ENCODE measurements at places on chromosomes 11 and 22.
A peak's percentile ranks its signal among the peaks of the same experiment; 100 is the strongest.

DNA sequence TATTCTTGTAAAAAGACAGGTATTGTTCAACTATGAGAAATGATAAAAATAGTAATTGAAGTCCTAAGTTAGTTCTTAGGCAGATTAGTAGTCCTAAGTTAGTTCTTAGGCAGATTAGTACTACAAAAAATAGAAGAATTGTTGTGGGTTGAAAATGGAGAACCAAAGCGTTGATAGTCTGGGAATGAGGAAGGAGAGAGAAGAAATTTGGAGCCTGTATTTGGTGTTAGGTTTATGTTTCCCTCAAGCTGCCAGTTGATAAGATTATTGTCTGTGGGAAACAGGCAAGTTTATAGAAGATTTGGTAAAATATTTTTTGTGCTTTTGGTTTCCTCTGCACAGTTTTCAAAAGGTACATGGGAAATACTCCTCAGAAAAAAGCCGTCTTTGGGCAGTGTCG is 3.6 kb downstream of the BCO2 start:
- no peak for DNase-seq

GRCh38 chr11:56906683-56907148 is 82.0 kb upstream of the OR5AK2 start:
- no peak for DNase-seq

DNA sequence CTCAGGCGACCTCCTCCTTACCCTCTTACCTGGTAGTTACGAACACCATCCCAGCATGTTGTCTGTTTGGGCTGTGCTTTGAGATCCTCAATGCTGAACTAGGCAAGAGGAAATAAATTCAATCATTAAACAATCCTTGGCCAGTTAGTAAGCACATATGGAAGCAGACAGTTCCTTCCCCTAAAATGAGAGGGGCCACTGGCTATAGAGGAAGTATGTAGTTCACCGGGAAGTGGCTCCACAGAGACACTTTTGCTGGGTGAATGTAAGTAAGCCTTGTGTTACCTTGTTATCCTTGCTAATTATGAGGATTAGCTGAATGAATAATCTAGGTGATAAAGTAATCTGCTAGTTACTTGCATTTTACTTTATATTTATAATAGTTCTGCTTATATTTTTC is 2.9 kb downstream of the THYN1 start:
- no peak for DNase-seq

DNA sequence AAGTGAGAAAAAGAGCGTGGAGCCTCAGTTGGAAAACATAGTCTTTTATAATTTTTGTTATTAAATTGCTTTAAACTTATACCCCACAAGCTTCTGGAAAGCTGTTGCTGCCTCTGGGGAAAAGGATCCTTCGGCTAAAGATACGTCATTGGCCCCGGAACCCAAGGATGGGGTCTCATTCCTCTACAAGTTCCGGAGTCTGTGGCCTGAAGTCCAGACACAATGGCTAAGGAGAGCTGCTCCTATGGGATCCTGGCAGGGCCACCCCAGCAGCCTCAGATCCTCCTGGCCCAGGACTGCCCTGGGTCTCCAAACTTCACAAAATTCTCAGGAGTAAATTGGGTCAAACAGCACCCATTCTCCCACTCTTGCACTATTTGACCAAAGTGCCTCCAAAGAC is 5.9 kb downstream of the WT1 start:
- DNase-seq = no peak

DNA sequence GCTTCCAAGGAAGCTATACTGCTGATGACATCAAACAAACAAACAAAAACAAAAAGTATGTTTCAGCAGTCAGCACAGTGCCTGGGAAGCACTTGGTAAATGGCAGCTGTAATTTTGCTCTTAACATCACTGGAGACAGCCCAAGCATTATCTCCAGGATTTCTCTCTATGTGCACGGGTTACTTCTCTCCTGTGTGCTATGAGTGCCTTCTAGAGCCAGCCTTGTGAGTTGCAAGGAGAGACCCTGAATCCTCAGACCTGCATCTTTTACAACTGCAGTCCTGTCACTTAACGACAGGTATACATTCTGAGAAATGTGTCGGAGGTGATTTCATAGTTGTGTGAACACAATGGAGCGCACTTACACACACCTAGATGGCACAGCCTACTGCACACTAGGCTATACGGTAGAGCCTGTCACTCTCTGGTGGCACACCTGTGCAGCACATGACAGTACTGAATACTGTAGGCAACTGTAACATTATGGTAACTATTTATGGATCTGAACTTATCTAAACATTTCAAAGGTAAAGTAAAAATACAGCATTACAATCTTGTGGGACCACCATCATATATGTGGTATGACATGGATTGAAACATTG is 662.5 kb upstream of the B3GAT1 start:
- no peak for DNase-seq

DNA sequence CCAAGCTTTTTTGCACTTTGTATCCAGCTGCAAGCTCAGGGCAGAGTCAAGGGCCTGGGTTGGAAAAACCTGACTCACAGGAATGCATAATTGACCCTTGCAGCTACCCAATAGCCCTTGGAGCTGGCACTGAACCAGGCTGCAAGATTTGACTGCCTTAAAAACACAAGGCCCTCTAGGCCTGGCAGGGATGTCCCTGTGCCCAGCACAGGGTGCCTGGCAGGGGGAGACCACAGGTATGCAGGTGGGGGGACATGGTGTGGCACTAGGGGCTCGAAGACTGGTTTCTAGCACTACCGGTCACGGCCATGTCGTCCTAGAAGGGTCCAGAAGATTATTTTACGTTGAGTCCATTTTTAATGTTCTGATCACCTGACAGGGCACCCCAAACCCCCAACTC is 30.2 kb downstream of the SBF1 start:
- DNase-seq = no peak

DNA sequence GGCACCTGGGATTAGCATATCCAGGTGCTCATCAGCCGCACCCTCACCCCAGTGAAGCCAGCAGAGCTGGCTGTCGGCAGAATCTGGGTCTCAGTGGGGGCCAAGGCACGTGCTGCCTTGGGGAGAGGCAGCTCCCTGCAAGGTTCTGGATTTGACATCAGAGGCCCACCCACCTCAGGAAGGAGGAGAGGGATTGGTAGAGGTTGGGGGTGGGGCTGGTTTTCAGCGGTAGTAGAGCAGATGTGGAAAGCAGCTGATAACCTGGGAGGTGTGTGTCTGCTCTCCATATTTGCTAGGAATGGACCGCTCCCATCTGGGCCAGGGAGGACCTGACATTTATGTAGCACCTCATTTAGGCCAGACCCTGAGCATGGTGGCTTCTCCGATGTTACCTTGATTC is 147.5 kb downstream of the GRIK4 start:
- DNase-seq = no peak

DNA sequence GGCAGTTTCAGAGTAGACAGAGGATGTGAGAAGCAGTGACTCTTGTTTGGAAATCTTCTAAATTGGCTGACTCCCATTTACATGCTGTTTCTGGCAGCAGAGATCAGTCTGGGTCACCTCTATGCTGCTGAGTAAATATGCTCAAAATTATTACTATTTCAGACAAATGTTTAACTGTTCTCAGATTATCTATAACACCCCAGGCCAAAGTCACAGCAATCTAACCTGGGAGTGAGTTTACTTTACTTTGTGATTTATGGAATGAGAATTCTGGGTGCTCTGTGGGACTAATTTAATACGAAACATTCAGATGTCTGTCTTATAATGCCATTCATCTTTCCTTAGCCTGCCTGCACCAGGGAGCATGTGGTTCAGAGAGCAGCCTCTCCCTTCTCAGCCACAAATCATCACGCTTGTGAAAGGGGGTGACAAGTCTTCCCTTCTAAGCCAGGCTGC is 282.5 kb upstream of the MPPED2 start:
- DNase-seq = no peak

GRCh38 chr11:8689726-8690255 is 7.2 kb downstream of the RPL27A start:
- no peak for DNase-seq

- DNase-seq = no peak
Measured at GRCh38 chr11:71425860-71426259, 22.3 kb downstream of the DHCR7 start.

DNA sequence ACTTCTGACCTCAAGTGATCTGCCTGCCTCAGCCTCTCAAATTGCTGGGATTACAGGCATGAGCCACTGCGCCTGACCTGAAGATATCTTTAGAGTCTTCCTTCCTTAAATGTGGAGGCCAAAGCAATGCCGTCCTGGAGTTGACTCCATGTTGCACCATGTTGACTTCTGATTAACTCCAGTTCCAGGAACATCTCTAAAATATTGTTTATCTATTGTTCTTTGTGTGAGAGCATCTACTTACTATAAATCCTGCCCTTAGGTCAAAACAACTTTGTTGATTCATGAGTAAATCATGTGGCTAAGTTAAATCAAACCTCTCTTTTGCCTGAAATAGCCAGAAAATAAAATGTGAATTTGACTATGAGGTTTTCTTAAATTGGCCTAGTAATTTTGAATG is 56.6 kb upstream of the CAPRIN1 start:
- DNase-seq = no peak

DNA sequence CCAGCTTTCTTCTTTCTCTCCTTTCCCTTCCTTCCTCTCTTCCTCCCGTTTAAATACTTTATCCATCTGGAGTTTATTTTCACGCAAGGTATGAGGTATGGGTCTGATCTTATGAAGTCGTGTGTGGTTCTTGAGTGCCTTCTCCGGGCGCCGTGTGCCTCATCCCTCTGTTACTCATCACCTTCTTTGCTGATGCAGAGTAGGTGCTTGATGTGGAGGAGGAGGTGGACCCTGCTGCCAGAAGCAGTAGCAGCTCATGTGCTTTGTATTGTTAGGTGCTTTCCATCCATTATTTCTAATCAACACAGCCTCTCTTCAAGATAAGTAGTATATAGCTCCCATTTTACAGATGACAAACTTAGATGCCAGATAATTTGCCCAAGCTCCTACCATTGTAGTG is 47.0 kb downstream of the TNRC6B start:
- DNase-seq = no peak

DNA sequence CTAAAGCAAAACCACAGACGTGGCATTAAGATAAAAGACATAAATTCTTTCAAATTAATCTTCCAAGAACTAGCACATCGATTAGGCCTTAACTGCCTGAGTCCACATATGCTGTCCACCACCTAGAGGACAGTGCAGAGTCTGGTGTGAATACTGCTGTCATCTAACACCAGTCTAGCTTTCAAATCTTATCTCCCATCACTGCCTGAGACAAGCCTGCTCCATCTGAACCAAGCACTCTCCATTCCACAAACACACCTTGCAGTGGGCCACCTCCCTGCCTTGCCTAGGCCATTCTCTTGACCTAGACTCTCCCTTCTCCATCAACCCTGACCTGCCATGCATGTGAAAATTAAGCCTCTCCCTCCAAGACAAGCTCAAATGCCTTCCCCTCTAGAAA is 129.5 kb upstream of the PITPNB start:
- DNase-seq = no peak

- DNase-seq = no peak
Measured at GRCh38 chr22:44033694-44034093, 9.6 kb downstream of the PARVB start.

GRCh38 chr11:94576306-94576705 is 9.1 kb downstream of the PIWIL4 start:
- no peak for DNase-seq

DNA sequence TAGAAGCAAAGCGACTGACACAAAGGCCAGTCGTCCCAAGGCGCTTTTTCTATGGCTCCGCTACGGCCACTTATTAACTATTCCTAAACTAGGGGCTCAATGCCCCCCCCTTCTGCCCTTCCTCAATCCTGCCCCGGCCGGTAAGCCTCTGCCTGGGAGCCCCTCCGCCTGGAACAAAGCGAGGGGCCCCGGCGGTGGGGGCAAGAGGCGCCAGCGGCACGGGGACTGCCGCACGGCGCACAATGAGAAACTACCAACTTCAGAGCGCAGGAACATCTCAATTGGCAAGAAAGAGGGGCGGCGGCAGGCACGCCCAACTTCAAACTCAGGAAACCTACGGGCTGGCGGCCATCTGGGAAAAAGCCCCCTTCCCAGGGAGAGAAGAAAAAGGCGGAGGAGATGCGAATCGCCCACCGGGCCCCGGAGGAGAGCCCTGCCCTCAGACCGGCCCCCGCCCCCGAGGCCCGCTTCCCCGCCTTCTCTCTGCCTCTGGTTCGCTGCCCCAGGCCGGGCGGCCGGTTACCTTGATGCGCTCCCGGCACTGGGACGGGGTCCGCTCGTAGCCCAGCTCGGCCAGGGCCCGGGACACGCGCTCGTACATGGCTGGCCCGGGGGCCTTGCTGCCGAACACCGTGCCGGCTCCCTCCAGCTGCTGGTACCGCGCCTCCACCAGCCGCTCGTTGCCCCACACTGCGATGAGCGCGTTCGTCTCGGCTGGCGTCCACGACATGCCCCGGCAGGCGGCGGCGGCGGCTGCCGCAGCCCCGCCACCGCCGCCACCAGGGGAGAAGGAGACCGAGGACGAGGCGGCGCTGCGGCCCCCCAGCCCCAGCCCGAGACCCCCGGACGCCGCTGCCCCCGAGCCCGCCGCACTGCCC is 619 bp downstream of the MSANTD2 start:
- peak; percentile 3 for DNase-seq

- no peak for DNase-seq
Measured at GRCh38 chr22:29134448-29134847, 61.6 kb downstream of the KREMEN1 start.

DNA sequence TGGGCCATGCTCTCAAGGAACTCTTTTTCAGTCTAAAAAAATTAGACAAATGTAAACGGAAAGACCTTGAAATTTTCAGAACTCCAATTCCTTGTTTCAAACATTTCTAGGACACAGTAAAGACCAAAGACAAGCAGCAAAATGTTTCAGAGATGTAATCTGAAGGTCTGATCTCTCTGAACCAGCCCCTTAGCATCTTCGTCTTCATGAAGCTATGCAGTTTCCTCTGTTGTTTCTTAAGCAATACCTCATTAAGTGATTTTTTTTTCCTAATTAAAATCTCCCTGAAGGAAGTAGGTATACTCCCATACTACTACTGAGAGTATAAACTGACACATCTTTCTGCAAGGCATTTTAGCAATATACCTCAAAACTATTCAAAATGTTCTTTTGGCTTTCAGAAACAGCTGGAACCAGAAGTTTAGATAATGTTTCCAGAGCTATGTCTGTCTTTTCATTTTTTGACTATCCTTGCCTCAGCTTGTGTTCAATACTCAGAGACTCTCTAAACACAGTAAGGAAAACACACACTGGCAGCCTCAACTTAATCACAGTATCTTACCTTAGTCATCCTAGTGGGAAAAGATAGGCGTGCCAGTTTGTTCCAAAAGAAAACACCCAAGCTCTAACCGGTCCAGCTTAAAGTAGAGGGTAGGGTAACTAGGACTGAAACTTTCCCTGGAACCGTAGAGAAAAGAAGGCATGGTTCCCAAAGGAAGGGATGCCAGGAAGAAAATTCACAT is 25.1 kb downstream of the SBF2 start:
- no peak for DNase-seq

- DNase-seq = peak; percentile 81
Measured at GRCh38 chr22:23984430-23984829, 4.5 kb downstream of the GSTT2 start.

- DNase-seq = no peak
Measured at GRCh38 chr11:35332524-35332923, 86.8 kb downstream of the SLC1A2 start.

GRCh38 chr22:20009018-20009491 is 7.6 kb downstream of the ARVCF start:
- no peak for DNase-seq
